GM12892 (cell line): ENCODE measurements at places on chromosomes 2 and 18.
A peak's percentile ranks its signal among the peaks of the same experiment; 100 is the strongest.

DNA sequence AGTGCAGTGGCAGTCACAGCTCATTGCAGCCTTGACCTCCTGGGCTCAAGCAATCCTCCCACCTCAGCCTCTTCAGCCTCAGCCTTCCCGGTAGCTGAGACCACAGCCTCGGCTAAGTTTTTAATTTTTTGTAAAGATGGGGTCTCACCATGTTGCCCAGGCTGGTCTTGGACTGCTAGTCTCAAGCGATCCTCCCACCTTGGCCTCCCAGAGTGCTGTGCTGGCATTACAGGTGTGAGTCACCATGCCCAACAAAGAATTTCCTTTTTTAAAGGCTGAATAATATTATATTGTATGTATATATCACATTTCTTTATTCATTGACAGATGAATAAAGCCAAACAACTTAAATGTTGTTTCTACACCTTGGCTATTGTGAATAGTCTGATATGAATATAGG lies 42.5 kb downstream of the MOB4 start:
- no peak for DNase-seq

- DNase-seq: no peak
Observed at GRCh38 chr2:183459466-183459865, 335.2 kb downstream of the NUP35 start.

- no peak for DNase-seq
Observed at GRCh38 chr2:188664416-188664815, 309.8 kb upstream of the COL3A1 start.

- DNase-seq: no peak
Observed at GRCh38 chr2:23121968-23122648, 262.9 kb upstream of the KLHL29 start.

GRCh38 chr18:32803568-32803967 lies 30.7 kb upstream of the KLHL14 start:
- DNase-seq: no peak

DNA sequence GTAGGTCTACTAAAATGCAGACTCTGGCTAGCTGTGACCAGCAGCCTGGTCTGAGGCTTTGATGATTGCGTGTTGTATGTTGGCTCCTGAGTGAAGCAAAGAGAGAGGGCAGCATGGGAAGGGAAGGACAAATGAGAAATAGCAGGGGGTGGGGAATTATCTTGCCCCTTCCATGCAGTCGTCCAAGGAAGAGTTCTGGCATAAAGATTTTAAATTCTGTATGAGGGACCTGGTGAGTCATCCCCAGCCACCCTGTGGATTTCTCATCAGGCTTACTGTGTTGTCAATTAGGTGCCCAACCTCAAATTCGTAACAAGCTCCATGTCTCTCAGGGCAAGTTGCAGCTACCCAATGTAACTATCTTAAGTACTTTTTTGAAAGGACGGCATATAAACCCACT lies 72.1 kb upstream of the NOSTRIN start:
- no peak for DNase-seq

DNA sequence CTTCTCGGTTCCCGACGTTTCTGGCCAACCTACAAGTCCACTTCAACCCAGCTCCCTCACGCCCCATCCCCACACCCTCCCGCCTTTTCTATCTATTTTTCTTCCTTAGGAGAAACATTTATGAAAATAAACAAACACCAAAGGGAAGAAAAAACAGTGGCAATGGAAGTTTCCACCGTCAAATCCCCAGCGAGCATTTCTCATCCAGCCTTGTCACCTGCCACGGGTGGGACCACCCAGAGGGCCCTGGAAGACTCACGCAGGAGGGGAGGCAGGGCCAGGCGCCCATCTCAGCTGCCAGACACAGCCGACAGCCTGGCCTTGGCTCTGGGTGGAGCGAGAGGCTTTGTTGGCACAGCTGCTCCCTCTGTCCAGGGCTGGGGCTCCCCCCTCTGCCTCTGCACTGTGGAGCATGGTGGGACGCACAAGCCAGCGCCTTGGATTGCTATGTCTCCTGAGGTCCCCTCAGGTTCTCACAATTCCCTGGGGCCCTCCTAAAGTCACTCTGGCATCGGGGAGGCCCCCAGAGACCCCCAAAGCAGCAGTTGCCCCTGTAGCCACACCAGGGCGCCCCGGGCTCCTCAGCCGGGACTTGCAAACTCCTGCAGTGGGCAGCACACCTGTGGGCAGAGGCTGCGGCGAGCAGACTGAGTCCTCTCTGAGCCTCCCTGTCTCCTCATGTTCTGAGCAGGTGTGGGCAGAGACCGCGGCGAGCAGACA lies 395.7 kb upstream of the SALL3 start:
- no peak for DNase-seq

DNA sequence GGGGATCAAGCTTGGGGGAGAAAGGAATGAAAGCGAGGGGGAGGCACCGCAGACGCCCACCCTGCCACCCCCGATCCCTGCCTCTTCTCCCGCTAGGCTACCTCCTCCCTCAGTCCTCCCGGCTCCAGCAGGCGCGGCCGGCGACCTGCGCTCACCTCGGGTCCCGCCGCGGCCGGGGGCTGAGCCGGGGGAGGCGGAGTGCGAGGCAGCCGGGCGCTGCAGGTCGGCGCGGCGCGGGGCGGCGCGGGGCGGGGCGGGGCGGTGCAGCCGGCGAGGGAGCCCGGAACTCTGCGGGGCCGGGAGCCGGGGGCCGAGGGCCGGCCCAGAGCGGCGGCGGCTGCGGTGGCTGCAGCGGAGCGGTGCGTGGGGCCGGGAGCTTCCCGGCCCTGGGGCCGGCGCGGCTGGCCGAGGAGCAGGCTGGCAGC lies 477 bp downstream of the ACVR1 start:
- no peak for DNase-seq

GRCh38 chr2:140747665-140748064 lies 1383.2 kb downstream of the LRP1B start:
- DNase-seq: no peak

- DNase-seq: no peak
Observed at GRCh38 chr2:71620116-71620515, 166.8 kb downstream of the DYSF start.

DNA sequence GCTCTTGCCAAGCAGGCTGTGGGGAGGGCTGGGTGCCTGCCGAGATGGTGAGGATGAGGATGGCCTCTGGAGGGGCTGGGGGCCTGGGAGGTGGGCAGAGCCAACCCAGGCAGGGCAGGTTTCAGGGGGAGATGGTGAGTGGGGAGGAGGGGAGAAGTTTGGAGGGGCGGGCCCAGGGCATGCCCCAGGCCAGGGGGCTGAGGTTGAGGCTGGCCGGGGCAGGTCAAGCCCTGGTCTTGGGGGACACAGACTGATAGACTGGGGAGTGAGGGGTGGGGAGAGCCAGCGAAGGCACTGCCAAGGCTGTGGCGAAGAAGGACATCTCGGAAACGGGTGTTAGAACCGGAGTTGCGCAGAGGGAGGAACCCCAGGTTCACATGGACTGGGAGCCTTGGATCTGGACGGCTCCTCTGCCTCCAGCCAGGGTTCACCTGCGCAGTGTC lies 12.6 kb downstream of the CAPN10 start:
- no peak for DNase-seq

- no peak for DNase-seq
Observed at GRCh38 chr2:128488434-128488833, 169.8 kb upstream of the HS6ST1 start.

GRCh38 chr2:63789338-63790020 lies 52.2 kb upstream of the UGP2 start:
- DNase-seq: no peak

GRCh38 chr18:26667046-26667445 lies 118.7 kb upstream of the KCTD1 start:
- DNase-seq: no peak

DNA sequence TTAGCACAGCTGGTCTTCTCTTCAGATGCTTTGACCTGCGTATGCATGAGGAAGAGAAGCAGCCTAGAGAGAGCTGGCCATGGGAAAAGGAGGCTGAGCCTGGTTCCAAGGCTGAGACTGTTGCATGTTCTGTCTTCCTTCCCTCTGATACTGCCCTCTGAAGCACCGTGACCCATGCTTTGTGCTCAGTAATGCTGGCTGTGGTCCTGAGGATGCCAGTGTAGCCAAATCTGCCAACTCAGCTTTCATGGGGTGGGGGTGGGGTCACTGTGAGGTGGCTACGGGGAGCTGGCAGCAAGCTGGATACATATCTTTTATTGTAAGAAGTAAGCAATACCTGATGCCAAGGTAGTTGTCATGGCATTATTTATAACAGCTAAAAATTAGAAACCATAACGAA lies 41.5 kb downstream of the EPAS1 start:
- no peak for DNase-seq

DNA sequence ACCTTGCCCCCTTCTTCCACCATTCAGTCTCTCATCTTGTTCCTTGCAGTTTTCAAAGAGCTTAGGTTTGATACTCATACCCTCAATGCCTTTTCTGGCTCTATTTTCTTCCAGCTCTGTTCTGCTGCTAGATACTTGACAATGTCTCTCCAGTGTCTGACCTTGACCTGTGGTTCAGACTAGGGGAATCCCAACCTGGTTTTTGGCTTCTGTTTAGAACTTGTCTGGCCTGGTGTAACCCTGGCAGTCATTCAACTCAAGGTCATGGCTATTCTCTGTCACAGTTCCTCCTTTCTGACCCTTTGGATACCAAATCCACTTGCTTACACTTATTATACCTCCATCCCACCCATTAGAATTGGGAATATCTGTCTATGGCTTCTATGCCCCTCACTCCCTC lies 31.8 kb upstream of the IMP4 start:
- DNase-seq: no peak

- peak; percentile 1 for DNase-seq
Observed at GRCh38 chr2:36059691-36060090, 295.9 kb upstream of the CRIM1 start.

DNA sequence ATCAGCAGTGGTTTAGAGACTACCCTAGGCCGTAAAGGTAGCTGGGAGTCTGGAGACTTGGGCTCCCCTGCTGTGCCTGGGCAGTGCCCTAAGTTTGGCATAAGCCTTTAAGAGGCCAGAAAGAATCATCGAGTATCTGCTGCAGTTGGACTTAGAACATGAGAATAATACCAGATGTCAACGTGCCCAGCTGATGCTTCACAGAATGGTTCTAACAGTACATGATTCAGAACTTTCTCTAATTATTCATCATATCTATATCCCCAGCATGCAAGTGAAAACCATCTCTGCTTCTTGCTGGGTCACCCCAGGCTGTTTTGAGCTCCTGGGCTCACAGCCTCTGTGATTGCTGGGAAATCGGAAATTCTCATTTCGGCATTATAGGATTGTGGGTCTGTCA lies 118.1 kb downstream of the NCK2 start:
- DNase-seq: no peak
